Renal cortical epithelial cell (primary cell): ENCODE measurements at places on chromosomes 12 and 14. TPM values are rescaled to one million over a fixed set of nuclear protein-coding genes. Genes with fewer than 3 reads are reported as not detected.

Gene ASIC1
- total RNA-seq = 0.30 TPM in 1 of 2 replicates, not detected in the other

Gene OR4E2
- total RNA-seq = not detected in 2 replicates

DNA sequence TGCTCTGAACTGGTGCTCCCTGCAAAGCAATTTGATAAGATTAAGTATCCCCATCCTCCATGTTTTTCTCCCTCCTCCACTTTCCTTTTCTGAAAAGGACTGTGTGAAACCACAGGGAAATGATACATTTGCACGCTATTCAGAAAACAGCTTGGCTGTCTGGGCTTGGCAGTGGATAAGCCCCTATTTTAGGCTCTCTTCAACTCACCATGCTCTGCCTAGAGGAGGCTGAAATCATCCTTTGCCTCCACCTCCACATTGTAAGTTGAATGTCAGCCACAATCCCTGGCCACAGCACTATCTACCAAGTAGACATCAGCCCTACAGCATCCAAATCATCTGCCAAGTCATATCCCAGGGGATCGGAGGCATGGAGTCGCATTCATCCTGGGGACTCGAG lies 642.3 kb downstream of the RPS29 start:
- DNase-seq = no peak

DNA sequence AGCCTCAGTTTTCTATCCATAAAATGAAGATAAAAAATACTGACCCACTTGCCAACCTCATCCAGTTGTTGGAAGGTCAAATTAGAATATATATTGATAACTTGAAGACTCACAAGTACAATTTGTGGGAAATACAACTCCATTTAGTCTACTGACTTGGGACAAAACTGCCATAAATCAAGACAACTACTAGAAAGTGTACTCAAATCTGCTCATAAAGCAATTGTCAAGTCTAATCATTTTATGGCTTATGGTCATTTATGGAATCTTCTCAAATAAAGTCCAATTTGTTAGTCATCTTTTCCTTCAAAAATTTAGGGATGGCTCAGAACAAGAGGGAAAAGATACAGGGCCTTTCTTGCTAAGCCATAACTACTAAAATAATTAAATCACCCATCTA lies 7.0 kb downstream of the BTG1 start:
- no peak for DNase-seq

DNA sequence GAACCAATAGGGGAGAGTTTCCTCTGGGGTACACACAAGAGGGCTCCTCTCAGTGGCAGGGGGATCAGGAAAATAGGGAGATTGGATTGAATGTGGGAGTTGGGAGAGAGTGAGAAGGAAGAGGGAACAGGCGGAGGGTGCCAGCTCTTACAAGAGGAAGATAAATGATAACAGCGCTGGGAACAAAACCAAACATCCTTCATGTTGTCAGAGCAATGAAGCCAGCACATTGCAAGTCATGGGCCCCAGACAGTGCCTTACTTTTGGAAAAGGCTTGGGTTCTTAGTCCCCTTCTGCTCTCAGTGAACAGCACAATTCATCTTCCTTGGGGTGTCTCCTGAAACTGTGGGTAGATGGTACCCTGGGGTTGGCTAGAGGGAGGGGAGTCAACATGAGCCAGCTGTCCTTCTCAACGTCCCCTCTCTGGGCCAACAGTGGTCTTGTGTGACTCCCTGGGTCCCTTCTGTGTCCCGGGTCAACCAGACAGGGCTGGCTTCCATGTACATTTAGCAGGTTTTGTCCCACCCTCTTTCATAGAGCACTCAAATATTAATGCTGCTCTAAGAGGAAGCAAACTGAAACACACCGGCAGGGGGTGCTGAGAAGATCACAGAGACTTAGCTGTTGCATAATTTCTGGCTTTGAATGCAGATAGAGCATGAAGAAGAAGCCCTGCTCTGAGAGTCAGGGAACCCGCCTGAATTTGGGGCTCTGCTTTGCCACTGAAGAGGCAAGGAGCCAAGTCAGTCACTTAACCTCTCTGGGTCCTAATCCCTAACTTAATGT lies 138.5 kb downstream of the ESRRB start:
- no peak for DNase-seq

DNA sequence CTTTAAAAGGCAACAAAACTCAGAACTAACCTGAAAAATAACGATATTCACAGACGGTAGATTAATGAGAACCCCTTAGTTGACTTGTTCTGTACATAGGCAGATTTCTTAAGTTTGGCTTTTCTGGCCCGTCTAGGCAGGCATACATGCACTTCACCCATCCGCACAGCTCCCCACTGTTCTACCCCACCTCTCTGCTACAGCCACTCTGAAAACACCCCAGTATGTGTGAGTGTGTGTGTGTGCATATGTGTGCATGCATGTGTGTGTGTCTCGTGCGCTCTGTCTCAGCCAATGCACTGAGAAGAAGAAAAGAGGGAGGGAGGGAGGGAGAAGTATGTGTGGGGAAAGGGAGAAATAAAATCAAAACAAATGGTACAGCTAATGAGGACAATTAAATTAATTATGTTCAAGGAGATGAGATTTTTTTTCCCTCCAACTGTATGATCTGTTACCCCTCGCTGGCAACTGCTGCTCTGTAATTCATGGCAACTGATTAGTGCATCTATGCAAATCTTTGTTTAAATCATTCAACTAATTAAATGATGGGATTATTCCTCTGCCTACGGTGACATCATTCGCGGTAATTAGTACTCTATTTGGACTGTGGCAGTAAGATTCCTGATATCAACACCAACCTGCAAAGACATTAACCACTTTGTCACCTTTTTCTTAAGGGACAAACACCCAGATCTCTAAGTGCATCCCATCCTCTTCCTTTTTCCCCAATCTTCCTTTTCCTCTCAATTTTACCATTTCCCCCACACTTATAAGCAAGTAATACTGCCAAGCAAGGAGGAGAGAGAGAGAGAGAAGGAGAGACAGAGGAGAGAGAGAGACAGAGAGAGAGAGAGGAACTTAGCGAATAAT lies 2.2 kb upstream of the LMO3 start:
- no peak for DNase-seq
